Vagina (tissue), 2 donors: ENCODE measurements at places on chromosomes 16 and 17.

DNA sequence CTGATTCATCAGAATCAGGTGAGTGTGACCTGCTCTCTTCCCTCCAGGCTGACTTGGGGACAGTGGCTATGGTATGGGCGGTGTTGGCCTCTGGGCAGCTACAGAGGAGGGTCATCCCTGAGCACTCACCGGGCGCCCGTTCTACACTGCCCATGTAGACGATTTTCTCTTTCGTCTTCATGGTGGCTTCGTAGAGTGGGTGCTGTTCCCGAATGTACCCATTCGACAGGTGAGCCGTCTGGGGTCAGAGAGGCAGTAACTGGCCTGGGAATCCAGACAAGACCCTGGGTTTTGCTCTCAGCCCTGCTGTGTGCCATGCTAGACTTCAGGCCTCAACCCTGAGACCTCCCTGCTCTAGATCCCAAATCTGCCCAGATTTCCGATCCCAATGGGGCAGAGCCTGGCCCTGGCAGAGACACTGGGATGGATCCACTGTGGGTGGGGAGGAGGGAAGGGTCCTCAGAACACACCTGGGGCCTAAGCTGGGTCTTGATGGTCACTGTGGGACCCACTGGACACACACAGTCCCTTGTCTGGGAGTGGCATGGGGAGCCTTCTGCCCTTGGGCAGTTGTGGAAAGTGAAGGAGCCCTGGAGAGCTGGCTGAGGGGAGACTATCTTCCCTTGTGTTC lies 13.2 kb downstream of the USP6 start:
- DNase-seq = peak; percentile 52

GRCh38 chr17:17548044-17548443 lies 43.5 kb downstream of the PEMT start:
- DNase-seq = no peak

DNA sequence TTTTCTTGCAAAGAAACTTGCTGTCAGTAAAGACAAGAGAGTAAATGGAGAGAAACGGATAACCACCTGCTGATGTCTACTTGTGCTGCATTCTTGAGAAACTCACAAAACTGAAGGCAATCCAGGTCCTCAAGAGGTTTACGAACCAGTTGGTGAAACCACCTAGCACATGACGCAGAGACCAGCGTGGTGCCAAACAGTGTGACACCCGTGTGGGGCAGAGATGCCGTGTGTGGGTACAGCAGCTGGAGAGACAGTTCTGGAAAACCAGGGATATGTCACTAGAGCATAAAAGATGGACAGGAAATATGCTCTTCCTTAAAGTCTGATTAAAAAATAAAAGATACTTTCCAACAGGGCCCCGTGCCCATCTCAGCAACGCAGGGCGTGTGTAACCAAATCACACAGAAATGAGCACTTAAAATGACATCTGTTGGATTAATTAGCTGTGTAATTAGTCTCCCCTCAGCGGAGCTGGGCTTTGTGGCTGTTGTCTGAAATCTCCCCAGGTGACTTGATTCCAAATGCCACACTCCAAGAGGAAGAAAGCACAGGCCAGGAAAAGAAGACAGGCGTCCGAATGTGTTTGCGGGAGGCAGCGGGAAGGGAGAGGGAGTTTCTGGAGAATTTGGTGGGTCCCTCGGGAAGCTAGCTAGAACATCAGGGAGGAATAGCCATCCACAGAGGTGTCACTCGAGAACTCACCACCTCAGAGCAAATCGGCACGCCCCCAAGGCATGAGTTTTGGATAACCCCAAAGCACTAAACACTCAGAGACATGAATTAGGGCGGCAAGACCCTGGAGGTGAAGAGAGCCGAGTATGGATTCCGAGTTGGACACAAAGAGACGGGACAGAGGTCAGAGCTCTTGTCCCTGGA lies 109.8 kb downstream of the ZFHX3 start:
- DNase-seq = no peak

DNA sequence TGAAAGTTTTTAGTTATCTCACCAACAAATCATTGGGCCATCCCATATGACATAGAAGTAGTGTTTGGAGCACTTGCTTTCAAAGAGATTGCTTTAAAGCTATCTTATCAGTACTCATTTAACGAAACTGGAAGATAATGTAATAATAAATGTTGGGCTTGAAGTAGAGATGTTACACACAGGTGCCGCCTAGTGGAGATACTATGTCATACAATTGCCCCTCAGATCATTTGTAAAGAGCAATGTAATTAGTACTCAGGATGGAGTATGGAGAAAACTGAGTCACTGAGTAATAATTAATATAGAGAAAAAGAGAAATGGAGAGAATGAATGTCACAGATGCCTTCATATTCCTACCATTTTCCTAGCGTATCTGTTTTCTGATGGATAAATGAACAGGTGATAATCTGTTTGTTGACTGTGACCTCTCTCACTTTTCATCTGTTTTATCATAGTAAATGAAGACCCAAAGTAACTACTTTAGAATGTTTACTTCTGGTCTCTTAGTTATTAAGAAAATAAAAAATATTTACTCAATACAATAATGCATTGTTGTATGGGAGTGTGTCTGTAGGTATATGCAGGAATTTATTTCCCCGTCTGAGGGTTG lies 80.4 kb downstream of the EFCAB5 start:
- no peak for DNase-seq

DNA sequence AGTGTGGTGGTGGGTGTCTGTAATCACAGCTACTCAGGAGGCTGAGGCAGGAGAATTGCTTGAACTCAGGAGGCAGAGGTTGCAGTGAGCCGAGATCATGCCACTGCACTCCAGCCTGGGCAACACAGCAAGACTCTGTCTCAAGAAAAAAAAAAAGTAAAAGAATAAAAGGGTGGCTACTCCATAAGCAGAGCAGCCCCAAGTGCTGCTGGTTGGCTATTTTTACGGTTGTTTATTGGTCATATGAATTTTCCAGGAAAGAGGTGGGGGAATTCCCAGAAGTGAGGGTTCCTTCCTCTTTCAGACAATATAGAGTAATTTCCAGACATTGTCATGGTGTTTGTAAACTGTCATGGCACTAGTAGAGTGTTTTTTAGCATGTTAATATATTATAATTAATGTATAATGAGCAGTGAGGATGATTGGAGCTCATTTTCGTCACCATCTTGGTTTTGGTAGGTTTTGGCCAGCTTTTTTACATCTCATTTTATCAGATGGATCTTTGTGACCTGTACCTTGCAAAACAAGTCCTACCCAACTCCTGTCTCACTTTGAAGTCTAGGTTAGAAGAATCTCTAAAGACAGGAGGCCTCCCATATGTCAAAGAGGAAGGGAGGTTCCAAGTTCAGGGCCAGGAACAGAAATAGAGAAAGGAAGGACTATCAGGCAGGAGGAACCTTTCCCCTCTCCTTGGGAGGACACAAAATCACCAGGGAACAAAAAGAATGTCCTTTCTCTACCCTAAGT lies 39.1 kb downstream of the HOXB1 start:
- no peak for DNase-seq

DNA sequence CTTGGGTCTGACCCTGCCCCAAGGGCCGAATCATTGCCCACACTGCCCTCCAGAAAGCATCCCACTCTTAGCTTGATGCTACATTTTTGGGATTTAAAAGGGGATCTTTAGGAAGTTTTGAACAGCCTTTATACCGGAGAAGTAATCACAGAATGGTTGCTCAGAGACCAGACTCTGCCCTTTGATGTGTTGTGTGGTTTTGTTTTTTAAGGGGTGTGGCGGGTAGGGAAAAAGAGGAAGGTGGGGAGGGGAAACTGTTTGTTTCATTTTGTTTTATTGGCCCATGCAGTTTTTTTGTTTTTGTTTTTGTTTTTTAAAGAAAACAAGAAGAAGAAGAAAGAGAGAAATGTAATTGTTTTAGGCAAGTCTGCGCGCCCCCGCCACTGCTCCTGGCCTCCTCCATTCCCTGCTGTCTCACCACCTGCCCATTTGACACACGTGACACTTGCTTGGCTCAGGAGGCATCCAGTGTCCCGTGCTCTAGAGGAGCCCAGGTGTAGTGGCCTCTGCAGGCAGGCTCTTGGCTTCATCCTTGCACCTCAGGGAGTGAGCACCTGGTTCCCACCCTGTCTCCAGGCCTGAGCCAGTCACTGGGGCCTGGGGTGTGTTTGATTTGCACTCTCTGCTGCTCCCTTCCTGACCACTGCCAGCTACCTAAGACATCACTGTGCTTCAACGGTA lies 35.7 kb downstream of the GNAO1 start:
- no peak for DNase-seq

DNA sequence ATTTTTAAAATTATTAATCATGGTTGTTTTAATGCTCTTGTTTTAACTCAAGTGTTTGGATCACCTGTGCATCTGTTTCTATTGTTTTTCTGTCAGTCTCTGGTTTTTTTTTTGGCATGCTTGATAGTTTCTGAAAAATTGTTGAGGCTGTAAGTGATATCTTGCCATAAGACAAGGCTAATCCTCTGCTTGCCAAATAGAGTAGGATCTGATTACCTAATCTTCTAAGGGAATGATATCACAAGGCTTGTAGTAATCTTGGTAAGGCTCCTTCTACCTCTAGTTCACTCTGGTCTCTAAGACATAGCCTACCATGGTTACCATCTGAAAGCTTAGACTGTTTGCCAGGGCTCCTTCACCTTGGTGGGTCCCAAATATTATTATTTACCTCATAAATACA lies 81.0 kb downstream of the ATF7IP2 start:
- no peak for DNase-seq

DNA sequence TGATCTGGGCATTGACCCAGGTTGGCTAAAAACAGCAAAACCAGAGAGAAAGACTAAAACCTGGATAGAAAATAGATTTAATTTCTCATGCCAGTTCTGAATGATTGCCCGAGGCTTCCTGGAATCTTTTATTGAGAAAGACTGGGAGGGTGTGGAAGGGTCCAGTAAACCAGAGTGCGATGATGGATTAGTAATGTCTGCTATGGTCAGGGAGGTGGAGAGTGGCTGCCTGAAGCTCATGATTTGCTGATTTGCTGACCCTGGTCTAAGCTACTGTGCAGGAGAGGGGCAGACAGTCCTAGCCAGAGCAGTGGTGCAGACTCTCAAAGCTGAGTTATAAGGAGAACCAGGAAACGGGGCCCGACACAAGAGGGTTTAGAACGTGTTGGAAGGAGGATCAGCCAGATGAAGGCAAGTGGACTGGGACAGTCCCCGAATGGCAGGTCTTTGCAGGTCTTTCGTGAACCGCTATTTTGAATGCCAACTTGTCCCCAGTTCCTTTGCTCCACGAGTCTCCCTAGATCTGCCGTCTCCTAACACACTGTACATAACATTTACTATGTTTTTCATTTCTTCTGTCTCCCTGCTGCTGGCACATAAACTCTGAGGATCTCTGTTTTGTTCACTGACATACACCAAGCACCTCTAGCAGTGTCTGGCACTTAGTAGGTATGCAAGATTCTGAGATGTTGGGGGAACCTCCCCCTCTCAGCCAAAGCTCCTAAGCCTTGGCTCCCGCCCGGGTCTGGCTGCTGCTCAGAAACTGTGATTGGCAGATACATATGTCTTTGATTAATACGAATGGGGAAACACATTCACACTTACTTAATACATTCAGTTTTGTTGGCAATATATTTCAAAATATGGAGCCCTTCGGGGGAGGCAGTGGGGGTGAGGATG lies 237.3 kb upstream of the TNRC6C start:
- DNase-seq = peak; percentile 56

DNA sequence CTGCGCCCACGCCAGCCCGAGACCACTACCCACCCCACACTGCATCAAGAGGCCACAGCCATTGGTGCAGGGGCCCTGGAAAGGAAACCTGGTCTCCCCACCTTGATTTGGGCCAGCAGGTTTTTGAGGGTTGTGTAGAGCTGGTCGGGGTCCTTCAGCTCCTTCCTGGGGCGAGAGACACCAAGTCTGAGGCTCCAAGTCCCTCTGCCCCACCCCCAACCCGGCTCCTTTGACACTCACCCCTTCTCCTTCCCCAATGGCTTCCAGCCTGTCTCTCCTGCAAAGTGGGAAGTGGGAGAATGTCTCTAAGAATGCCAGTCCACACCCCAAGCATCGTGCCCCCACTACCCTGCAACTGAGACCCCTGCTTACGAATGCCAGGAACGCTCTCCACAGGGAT lies 1.6 kb upstream of the DHX58 start:
- no peak for DNase-seq

GRCh38 chr17:15321556-15322251 lies 19.7 kb downstream of the TEKT3 start:
- no peak for DNase-seq

DNA sequence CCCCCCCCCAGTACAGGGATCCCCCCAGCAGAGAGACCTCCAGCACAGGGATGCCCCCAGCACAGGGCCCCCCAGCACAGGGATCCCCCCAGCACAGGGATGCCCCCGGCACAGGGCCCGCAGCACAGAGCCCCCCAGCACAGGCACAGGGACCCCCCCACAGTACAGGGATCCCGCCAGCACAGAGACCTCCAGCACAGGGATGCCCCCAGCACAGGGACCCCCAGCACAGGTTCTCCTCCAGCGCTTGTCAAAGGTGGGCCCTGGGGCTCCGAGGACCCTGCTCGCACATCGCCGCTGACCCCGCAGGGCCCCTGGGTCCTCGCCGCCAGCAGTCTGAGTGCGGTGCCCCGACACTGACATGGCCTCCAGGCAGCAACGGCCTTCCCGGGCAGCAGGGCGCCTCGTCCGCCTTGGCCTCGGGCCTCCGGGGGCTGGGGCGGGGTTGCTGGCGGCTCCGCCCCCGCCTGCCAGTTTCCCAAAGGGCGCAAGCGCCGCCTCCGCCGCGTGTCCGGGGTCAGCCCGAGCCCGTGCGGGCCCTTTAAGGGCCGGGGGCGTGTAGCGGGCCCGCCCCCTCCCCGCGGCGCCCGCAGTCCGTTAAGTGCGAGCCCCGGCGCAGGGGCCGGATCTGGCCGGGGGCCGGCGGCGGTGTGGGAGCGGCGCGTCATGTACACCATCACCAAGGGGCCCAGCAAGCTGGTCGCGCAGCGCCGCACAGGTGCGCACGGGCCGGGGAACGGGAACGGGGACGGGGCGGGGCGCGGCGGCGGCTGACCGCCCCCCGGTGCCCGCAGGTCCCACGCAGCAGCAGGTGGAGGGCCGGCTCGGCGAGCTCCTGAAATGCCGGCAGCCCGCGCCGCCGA lies at the start of gene MCRIP2:
MCRIP2 (plus strand) TSS at position 503 of the 863 bp plus-strand sequence; CDS start at position 667, 164 bp downstream.
- DNase-seq = no peak

- DNase-seq = no peak
Observed at GRCh38 chr16:4316864-4317531, 1.1 kb downstream of the GLIS2 start.

DNA sequence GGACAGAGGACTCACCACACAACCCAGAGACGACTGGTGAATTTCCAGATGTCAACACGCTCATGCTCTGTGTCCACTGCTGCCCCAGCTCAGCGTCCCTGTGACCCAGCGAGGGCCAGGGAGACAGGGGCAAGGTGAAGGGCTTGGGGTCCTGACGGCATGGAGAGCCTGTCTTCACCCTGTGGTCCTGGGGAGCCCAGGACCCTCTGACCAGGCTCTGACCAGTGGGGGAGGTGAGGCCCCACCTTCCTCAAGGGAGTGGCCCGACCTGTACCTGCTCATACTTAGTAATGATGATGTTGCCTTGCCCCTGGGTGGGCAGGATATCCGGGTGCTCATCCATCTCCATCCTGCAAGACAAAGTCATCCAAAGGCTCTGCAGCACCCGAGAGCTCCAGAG lies 39.8 kb downstream of the TNFRSF13B start:
- DNase-seq = no peak

GRCh38 chr17:64382061-64382583 lies 8.5 kb downstream of the PECAM1 start:
- no peak for DNase-seq
